Muscle of arm (tissue), 14 donors: ENCODE measurements at places on chromosomes 1 and 21.
A peak's percentile ranks its signal among the peaks of the same experiment; 100 is the strongest.

DNA sequence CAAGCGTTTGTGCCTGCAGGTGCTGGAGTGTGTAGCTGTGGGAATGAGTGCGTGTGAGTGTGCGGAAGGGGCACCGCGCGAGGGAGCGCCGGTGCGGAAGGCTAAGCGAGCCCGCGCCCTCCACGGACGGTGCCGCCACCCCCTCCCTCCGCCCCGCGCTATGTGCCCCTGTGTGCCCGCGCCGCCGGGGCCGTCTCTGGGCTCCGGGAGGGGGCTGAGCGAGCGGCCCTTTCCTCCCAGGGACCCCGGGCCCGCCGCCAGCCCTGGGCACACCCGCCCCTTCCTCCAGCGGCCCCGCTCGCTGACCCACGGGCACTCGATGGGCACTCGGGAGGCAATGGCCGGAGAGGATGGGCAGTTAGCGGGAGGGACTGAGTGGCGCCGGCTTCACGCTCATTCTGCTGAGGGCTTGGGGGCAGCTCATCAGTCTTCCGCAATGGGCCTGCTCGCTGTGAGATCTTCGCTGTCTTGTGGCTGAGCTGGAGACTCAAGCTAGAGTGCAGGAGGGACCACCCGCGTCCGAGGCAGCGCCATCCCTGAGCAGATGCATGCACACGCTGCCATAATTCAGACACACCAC is 8.6 kb upstream of the ADGRB2 start:
- no peak for DNase-seq

- peak; percentile 9 for DNase-seq
Measured at GRCh38 chr1:94160811-94161210, 39.9 kb upstream of the ABCA4 start.

- no peak for DNase-seq
Measured at GRCh38 chr1:235105051-235106043, 23.3 kb downstream of the TOMM20 start.

DNA sequence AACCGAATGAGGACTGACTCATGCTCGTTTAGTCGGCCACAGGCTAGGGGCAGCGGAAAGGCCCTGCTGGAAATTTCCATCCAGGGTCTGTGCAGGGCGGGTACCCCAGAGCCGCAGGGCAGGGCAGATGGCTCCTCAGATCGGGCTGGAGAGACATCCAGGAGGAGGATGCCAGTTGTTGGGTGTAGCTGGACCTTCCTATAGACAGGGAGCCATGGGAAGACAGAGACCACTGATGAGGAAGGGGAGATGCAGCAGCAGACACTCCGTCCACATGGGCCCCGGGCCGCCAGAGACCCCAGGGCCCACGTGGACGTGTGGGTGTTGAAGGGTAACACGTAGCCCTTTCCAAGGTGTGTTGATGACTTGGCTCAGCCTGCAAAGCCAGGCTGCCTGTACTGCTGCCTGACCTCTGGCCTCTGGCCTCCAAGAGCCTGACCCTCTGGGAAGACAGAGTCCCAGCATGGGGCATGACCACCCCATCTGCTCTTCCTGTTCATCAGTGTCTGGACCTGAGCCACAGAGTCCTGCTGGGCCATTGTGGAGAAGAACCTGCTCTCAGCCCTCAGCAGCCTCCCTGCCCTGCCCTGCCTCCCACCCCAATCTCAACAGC is 4.8 kb downstream of the GNG4 start:
- DNase-seq, result no peak

GRCh38 chr1:225747566-225747965 is 30.1 kb upstream of the SRP9 start:
- DNase-seq, result no peak

GRCh38 chr1:40971966-40972365 is 7.5 kb upstream of the CTPS1 start:
- DNase-seq, result no peak

DNA sequence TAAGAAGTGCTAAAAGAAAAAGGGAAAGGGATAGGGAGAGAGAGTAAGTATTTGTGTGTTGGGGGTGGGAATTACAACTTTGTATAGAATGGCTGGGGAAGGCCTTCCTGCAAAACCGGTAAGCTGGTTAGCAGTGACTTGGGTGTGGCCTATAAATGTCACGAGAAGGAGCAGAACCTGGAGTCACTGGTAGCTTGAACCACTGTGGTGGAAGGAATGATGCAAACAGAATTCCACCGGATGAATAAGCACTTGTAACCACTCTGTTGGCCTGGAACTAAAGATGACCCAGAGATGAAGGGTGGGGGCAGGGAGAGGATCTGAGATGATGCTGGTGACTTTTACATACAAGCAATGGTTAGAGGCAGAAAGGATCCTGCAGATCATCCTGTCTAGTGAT is 8.9 kb downstream of the XKR8 start:
- DNase-seq, result no peak

DNA sequence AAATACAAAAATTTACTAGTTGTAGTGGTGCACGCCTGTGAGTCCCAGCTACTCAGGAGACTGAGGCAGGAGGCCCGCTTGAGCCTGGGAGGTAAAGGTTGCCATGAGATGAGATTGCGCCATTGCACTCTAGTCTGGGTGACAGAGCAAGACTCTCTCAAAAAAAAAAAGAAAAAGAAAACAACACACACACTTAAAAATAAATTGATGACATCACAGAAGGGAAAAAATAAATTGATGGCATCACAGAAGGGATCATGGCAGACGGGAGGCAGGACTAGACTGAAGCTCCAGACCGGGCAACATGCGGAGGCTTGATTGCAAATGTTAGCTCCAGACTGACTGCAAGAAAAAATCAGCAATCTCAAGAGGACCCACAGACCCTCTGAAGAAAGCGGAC is 43.3 kb downstream of the KLHL20 start:
- DNase-seq, result no peak

GRCh38 chr1:172147541-172147940 is 272.9 kb upstream of the C1orf105 start:
- DNase-seq, result no peak

DNA sequence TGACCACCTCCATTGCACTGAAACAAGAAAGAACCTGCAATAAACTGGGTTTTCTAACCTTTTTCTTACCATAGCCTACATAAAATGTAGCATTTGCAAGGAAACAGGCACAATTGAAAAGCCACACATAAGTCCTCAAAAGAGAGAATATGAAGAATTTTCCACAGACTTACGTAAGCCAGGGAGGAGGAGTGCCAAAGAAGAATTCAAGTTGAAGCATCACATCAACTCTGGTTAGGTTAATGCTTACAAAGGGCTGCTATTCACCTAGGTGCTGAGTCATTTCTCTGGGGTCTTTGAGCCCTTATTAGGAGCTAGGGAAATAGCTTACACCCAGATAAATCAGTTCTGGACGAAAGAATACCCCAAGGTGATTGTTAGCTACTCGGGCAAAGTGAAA is 9.6 kb downstream of the OSCP1 start:
- no peak for DNase-seq

GRCh38 chr21:30962013-30962412 is 76.3 kb downstream of the KRTAP19-8 start:
- DNase-seq, result no peak

DNA sequence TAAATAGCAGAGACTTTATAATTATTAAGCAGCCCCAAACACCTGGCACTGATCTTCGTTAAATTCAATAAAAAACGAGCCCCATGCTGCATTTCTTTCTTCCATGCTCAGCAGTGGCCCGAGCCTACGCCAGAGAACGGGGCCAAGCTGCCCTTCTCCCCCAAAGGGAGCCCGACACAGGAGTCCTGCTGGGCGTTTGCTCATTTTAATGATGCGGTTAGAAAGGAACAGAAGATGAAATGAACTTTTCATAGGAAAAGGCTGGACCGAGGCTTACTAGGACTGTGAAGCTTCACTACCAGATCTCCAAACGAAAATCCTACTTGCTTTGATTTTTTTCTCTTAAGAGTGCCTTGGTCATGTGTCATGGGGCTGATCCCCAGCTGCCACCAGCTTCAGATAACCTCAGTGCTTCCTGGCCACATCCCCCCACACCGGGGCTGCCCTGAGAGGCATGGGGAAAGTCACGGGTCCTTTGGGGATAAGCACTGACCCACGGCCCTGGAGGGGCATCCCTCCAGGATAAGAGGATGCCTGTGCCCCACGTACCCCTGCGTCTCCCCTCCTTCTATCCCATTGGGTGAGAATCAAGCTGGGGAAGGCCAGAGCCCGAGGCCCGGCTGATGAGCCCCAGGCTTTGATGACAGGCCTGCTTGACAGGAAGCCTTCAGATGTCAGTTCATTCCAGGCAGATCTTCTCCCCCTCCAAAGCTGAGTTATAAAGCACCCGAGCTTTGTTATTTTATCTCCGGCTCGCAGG is 34.2 kb downstream of the PGBD5 start:
- no peak for DNase-seq

DNA sequence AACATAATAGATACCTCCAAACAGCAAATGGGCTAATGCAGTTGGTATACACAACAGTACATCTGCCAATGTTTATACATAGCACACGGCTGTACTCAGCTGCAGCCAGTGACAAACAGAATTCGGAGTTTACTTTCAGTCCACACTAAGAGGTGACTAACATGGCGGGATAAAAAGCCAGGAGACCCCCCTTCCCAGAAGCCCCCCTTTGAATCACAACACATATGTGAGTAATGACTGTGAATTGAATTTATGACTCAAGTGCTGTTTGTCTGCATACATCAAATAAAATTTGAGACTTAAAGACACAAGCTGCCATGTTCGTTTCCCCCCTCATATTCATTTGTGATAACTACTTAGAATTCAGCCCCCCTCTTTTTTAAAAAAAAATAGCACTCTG is 113.2 kb downstream of the RUNX1 start:
- DNase-seq, result no peak

DNA sequence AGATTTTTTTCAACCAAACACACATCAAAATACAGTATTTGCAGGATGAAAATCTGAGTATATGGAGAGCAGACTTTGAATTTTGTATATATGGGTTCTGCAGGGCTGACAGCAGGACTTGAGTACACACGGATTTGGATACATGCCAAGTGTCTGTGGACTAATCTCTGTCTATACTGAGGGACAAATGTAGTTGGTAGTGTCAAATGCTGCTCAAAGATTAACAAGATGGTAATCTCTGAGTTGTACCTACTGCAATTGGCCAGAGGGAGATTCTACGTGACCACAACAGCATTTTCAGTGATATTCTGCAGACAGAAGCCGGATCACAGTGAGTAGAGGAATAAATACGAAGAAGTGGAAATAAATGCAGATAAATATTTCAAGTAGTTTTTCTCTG is 43.4 kb downstream of the SHCBP1L start:
- DNase-seq, result no peak

GRCh38 chr1:151373196-151373595 is 691 bp upstream of the SELENBP1 start:
- no peak for DNase-seq

DNA sequence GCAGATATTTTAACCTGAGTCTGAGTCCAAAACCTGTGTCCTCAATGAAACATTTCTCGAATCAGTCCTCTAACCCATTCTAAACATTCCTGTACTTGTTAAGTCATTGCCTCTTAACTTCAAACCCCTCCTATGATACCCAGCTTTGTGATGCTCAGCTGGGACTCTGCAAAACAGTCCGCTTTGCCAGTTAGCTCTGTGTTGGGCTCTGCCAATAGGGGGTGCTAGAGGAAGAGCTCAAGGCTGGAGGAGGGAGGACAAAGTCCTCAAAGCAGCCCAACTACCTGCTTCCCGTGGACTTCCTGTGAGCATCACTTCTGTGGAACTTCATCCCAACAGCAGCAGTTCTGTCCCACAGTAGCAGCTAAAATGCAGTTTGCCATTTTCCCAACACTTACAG is 38.1 kb upstream of the SYT14 start:
- no peak for DNase-seq

DNA sequence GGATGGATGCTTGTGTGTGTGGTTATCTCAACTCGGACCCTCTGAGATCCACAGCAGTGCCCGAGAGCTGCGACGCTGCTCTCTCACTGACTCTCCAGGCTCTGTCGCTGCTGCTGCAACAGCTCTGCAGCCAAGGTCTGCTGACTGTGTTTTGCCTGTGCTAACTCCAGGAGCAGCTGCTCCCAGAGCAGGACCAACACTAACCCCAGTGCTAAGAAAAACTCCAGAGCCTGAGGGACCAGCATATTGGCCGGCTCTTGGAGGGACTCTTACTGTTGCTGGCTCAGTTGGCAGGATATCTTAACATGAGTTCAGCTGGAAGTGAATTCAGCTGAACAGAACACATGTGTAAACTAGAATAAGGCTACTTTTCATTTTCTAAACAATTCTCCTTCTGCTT is 4.4 kb downstream of the LCE2C start:
- DNase-seq, result peak; percentile 7

GRCh38 chr1:87999852-88000251 is 671.2 kb downstream of the LMO4 start:
- no peak for DNase-seq

DNA sequence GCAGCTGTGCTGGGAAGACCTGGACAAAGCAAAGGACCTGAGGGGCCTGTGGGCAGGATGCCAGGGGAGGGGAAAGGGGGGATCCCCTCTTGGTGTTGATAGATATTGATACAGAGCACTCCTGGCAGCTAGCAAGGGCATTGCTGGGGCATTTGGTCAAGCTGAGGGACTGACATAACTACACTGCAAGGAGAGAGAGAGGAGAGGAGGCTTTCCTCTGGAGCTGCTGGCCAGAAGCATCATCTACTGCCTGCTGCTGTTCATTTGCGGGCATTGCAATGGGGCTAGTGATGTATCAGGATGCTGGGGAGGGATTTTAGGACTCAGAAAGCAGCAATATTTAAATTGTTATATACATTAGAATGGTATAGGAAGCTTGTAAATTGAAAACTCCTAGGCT is 142.0 kb downstream of the ZNF648 start:
- no peak for DNase-seq
